Breast epithelium (tissue), 4 donors: ENCODE measurements at places on chromosomes 3 and 15. TPM values are rescaled to one million over a fixed set of nuclear protein-coding genes. Genes with fewer than 3 reads are reported as not detected.

DNA sequence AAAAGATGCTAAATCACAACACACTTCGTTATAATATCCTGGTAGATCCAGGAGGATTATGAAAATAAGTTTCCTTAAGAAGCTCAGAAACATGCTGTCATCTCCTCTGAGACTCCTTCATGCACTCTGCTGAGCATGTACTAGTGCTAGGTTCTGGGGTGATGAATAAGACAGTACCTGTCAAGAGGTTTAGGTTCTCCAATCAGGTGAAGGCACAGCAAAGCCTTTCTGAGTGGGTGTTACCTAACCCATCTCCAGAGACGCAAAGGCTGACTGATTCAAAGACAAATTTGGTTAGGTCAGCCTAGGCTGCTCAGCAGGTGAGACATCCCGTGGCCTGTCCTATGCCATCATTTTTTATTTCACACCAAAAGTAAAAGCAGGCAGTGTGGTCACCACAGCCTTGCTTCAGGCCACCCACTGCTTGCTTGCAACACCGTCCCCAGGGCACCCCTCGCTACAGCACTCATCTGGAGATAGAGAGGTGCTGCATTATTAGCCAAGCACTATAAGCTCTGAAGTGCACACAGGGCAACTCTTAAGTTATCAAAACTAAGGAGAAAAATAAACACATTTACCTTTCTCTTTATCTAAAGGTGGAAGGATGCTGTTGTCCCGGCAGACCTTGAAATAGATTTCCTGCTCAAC, 117.2 kb downstream of the TJP1 start:
- DNase-seq, result no peak

DNA sequence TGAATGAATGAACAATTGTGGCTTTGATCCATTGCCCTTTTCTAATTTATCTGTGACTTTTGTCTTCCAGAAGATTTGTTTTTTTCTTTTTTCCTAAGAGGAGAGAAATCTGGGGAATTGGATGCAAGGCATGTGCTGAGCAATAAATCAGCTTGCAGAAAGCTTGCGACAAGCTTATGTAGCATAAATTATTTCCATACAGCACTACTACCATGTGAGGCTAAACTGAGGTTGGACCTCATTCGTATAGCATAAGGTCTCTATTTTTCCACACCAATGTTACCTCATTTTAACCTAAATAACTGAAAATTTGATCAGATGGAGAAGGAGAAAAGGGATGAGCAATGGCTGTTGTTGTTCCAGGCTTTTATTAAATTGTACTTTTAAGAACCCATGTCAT, 455.6 kb downstream of the TUSC7 start:
- no peak for DNase-seq

Gene LMCD1
- total RNA-seq, result 228 TPM

DNA sequence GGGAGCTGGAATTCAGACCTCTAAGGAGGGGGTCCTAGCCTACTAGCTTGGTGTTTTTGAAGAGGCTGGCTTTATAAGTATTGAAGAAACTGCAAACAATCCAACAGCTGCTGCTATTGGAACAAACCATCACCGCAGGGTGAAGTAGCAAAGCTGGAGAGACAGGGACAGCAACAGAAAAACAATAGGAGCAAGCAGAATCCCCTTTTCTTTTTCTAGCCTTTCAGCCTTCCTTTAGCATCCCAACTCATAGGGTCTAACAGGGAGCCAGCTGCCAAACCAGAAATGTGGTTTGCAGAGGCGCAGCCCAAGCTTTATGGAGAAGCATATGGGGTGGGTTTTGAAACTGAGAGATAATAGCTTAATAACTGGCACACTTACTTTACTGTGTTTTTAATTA, 106.2 kb upstream of the CHMP2B start:
- no peak for DNase-seq

DNA sequence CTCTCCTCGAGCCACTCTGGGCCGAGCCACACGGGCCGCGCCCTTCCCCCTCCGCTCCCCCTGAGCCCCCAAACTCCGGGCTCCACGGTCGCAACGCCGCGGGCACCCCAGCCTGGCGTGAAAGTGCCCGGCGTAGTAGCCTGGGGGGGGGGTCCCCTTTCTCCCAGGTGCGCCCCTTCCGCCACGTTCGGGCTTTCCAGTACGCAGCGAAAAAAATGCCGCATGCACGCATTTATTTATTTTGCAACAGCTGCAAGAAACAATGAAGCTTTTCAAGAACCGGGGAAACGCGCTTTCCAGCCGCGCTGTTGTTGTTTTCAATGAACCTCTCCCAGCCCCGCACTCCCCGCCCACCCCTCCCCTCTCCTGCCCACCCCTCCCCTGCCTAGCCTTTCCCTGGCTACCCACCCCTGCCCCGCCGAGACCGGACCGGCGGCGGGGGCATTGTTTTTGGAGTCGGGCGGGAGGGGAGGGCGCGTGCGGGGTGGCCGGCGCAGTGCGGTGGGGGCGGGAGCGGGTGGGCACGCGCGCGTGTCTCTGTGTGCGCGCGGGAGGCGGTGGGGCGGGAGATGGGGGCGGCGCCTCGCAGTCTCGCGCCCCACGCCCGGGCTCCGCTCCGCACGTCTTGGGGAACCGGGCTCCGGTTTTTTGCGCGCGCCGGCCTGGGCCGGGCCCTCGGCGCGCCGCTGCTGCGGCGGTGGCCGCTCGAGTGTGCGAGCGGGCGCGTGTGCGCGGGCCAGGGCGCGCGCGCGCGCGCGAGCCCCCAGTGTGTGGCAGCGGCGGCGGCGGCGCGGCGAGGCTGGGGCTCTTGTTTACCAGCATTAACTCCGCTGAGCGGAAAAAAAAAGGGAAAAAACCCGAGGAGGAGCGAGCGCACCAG, at the start of gene IGF1R:
Gene IGF1R (plus strand): TSS at position 766 of the 880 bp plus-strand sequence. CDS start 1,043 bp downstream, outside the sequence.
- peak; percentile 82 for DNase-seq

Gene FBLN2
- total RNA-seq, result 663 TPM

DNA sequence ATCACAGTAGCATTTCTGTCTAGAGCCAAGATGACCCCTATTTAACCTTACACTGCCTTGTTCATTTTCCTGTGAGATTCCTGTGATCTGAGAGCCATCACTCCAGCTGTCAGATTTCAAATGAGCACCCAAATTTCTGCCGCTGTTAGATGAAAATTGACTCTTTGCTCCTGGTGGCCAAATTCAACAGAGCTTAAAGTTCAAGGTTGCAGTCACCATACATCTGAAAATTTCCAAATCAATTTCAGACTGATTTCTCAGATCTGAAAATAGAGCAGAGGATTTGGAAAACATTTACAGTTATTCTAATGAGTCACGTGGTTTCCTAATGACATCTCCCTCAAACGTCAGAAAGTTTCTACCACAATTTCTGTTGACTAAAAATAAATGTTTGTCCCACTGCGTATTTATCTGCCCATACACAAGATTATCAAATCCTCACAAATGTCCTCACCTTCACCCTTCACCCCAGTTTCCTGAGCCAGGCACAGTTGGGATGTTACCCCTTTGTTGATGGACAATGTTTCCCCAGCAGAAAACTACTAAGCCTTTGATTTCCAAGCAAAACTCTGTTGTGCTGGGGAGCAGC, 16.4 kb downstream of the HDC start:
- no peak for DNase-seq

DNA sequence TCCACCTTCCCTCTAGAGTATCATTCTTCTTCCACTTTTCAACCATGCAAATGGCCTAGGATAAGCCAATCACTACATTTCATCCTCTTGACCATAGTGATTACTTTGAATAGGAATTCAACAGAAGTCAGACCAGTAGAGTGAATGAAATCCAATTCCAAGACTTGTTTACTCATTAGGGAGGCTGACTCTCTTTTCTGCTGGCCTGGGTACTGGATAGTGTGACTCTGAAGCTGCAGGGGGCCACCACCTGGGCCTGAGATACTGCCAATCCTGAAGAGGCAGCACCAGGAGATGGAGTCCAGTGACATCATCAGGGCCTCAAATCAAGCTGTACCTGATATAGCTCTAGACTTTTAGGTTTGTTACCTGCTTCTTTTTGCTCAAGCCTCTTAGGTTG, 7.0 kb upstream of the FSTL1 start:
- DNase-seq, result no peak
